ENCODE measurements at places on chromosomes 5 and 9.

- no peak for ATAC-seq
Measured at GRCh38 chr5:12095808-12096281, 191.6 kb upstream of the CTNND2 start.

DNA sequence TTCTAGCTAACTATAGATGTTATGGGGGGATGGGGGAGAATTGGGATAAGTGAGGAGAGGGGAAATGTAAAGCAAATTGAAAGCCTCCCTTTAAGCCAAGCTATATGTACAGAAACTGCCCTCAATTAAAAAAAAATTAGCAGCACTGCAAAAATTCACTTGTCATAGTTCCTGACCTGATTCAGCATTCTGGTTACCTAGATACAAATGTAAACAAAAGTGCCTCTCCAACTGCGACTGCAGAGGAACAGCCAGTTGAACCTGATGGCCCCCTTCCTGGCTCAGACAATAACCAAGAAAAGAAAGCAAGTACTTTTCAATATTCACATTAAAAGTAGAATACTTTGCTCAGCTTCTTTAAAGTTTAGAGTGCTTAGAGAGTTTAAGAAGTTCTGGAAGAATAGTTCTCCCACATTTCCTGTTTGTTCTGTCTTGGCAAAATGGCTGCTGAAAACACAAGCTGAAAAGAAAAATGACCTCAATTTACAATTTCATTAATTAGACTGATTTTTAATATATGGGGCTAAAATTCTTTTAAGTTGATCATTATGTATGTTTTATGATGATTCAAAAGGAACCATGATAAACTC, 1.5 kb downstream of the FAM81B start:
- no peak for ATAC-seq

DNA sequence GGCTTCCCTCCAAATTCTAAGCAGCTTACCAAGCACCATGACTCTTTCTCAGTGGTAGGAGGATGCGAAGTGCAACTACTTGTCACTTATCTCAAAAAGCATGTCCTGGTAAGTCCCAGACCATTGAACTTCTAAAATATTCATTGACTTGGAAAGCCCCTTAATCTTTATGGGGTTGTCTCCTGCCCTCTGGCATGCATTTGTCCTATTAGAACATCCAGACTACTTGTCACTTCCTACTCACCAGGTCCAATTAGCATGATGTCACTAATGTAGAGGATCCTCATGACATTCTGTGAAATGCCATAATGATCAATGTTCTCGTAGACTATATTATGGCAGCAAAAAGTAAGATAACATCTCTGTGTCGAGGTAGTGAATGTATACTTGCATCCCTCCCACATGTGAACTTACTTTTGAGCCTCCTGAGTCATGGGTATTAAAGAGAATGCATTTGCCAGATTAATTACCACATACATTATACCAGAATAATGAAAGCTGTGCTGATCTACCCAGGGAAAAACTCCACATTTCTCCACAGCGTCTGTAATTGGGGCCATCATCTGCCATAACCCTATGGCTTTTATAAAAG, 63.5 kb upstream of the RAD23B start:
- peak; percentile 75 for ATAC-seq

DNA sequence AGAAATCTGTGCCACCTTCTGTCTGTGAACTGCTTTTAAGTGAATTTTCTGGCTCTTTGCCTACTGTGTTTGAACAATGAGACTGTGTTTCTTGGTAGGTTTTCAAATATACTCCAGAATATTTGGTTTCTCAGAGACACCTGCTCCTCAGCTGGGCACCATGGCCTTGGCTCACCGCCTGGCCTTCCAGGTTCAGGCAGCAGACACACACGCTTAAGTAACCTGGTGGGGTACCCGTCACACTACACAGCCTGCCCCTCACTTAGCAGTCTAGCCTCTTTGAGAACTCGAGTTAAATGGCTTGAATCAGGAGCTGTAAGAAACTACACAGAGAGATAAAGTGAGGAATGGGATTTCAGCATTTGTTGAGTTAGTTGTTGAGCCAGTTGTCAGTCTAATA, 530.5 kb downstream of the MTRR start:
- peak; percentile 52 for ATAC-seq

DNA sequence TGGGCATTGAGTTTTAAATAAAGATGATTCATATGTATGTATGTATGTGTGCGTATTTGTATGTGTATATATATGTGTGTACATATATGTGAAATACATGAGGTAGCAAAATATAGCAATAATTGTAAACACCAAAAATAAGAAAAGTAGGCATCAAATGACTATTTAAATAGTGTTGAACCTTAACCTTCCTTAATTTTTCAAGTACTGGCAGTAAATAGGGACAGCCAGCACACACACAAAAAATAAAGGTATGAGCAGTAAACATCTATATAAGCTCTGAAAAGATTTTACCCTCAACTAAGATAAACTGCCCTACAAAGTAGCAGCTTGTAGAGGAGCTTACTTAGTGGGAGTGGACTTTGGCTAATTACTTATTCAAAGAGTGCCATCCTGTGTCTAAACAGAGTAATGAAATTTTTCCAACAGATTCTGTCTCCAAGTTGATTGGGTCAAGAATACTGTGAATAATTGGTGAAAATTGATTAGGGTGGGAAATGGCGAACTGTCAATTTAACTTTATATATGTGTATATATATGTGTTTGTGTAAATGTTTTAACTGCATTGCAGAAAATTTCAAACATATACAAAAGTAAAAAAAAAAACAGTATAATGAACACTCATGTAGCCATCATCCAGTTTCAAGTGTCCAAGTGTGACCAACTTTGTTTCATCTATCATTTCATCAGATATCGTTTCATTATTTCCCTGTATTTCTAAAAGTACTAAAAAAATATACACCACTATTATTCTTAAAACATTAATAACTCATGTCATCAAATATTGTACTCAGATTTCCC, 2.0 kb upstream of the ADAMTS6 start:
- ATAC-seq, result peak; percentile 57

DNA sequence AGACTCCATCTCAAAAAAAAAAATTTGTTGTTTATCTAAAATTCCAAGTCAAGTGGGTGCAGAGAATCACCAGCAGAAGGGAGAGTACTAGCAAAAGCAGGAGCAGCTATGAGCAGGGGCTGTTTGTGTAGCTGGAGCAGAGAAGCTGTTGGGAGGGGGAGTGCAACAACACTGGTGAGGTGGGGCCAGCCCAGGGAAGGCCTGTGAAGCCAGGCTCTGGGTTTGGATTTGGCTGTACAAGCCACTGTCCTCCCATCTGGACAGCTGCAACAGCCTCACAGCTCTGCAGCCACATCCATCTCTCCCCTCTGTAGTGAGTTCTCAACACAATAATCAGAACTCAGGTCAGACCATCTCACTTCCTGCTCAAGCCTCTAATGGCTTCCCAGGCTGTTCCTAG, 59.4 kb downstream of the TMOD1 start:
- ATAC-seq, result no peak

DNA sequence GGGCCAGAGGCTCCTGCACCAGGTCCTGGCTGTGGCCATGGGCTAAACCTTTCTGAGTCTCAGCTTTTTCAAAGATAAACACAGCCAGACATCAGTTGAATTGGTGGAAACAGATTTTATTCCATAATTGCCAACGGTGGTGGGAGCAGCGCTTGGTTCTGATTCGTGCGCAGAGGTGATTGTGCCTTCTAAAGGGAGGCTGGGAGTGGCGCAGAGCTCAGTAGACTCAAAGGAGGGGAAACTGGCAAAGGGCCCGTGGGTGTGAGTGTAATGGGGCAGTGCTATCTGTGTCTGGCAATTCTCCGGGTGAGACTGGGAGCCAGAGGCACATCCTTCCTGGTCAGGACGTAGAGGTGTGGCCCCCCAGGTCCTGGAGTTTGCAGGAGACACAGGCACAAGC, 169.4 kb upstream of the PPP1R26 start:
- no peak for ATAC-seq

DNA sequence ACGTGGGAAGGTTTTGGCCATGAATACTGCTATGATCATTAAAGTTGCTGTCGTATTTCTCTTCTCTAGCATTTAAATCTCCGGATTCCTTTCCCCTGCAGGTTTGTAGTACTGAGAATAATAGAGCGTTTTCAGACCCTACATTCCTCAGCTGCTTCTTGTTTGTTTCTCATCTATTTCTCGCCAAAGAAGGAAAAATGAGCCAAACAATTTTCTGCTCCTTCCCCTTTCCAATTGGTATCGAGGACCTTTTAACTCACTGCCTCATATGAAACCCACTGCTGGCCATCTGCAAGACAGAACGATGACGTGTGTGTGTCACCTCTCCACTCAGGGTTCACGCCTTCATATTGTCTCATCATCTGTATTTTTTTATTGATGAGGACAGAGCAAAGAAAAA, 689.4 kb upstream of the WWC1 start:
- ATAC-seq, result no peak

DNA sequence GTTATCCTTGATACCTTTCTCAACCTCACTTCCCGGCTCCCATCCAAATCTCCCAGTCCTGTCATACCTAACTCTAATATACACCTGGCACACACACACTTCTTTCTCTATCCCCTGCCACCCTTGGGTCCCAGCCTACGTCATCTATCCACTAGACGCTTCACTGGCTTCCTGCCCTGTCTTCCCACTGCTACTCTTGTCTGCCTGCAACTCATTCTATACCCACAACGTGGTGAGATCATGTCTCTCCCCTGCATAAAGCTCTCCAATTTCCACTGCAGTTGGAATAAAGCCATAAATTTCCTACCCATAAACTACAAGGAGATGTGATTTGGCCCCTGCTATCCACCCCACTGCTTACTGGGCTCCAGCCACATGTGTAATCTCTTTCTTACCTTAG, 93.5 kb downstream of the JMY start:
- ATAC-seq, result no peak

- no peak for ATAC-seq
Measured at GRCh38 chr5:126780165-126780827, 3.4 kb downstream of the LMNB1 start.

GRCh38 chr9:135109650-135110049, 22.2 kb downstream of the OLFM1 start:
- ATAC-seq, result no peak

DNA sequence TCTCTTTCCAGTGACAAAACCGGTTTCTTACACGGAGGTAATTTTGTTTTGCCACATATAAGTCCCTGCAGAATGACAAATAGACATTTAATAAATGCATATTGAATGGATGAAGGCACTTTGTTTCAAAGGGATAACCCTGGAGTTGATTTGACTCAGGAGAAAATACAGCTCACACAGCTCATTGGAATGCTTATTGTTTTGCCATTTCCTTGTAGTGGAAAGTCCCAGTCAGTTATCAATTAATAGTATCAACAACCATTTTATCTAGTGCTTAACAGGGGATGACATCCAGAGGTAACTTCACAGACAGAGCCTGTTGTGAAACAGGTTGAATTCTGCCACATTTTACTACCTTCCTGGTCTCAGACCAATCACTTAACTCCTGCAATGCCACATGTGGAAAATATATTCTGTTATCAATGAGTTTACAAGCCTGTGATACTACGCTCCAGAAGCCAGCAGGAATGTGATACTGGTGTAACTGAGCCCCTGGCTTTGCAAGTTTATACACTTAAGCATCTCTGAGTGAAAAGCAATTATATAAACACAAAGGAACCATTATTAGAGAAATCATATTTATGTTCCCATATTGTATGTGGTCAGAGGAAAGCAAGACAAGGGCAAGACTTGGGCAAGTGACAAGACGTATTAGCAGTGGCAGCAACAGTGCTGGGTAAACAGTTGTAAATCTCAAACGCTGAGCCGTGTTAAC, 123.1 kb upstream of the ANKRD55 start:
- ATAC-seq, result no peak

- no peak for ATAC-seq
Measured at GRCh38 chr5:148177207-148177606, 8.9 kb downstream of the SPINK14 start.

- peak; percentile 48 for ATAC-seq
Measured at GRCh38 chr5:143019157-143019556, 249.0 kb downstream of the ARHGAP26 start.

DNA sequence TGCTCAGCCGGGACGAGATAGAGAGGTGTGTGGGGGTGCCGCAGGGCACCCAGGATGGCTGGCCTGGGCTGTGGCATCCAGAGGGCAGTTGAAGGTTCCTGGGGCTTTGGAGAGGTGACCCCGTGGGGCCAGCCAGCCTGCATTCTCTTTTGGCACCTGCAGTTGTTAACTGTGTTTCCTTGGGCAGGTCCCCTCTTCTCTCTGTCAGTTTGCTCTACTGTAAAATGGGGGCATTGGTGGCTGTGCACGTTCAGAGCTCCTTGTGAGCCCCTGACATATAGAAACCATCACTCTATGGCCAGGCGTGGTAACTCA, 8.5 kb downstream of the ZDHHC12 start:
- no peak for ATAC-seq

GRCh38 chr5:10595672-10596309, 31.9 kb downstream of the ANKRD33B start:
- ATAC-seq, result peak; percentile 63

DNA sequence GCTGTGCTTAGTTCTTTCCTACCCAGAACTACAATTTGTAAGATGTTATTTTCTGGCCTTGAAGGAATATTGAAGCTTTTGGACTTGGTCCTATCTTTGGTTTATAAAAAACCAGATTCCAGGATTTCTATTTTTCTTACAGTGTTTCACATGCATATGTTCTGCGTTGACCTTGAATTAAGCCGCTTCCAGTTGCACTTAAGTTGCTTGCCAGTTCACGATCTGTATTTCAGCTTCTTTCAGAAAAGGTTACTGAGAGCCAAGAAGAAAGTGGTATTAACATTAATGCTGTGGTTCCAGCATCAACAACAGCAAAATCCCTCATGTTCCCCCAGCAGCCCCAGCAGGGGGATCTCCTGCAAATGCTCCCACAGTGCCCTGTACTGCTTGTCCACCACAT, 156.4 kb upstream of the ADAMTS16 start:
- ATAC-seq, result no peak

- no peak for ATAC-seq
Measured at GRCh38 chr5:127085796-127086195, 12.5 kb upstream of the C5orf63 start.

- ATAC-seq, result no peak
Measured at GRCh38 chr9:103942200-103942599, 151.9 kb upstream of the SMC2 start.

DNA sequence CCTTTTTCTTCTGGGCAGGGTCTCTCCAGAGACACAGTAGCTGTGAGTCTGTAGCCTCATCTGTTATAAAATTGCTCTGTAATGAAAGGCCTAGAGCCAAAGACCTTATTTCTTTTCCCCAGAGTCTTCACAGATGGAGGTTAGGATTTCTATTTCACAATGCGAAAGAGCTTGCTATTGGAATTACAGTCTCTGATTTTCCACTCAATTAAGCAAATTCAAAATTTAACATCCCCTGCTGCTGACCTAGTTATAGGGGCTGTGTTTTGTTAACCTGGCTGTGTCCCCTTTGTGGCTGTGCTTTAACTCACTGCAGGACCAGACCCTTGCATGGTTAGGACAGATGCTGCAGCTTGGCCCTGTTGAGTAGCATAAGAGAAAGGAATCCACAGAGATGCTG, 190.3 kb upstream of the NMUR2 start:
- ATAC-seq, result no peak
